GM12865 (cell line): ENCODE measurements at places on chromosomes 13 and 19.

DNA sequence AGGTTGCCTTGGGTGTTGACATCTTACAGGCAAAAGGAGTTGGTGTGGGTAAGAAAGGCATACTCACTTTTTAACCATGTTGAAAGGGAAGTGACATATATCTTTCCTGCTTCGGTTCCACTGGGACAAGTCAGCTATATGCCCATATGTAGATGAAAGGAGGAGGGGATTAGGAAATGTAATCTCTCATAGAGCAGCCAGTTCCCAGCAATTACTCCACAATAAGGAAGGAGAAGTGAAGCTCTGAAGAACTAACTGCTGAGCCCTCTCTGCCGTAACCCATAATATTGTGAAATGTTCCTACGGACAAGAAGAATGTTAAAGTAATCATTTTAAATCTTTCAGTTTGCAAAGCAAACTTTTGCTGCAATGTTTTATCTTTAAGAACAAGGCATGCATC, 82.2 kb downstream of the EDNRB start:
- no peak for DNase-seq

DNA sequence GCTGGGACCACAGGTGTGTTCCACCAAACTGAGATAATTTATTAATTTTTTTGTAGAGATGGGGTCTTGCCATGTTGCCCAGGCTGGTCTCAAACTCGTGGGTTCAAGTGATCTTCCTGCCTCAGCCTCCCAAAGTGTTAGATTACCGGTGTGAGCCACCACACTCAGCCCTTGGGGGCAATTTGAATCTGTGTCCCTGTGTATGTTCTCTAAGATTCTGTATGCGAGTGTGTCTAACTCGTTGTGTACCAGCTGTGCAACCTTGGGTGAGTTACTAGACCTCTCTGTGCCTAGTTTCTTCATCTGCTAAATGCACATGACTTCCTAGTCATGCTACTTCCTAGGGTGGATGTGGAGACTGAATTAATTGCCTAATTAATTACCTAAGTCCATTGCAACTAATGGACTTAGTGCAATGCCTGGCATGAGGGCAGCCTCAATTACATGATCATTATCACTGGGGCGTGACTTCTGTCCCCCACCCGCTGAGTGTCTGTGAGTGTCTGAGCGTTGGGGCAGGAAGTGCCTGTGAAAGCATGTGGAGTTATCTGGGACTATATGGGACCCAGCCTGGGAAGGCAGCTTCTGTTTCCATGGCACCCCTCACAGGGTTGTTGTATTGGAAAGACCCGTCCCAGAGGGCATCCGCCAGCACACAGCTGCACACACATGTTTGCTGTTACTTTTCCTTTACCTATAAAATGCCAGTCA, 1.8 kb upstream of the NCCRP1 start:
- DNase-seq = no peak

- DNase-seq = no peak
These were observed 7.8 kb downstream of the CEACAM4 start for GRCh38 chr19:41619018-41619556.

DNA sequence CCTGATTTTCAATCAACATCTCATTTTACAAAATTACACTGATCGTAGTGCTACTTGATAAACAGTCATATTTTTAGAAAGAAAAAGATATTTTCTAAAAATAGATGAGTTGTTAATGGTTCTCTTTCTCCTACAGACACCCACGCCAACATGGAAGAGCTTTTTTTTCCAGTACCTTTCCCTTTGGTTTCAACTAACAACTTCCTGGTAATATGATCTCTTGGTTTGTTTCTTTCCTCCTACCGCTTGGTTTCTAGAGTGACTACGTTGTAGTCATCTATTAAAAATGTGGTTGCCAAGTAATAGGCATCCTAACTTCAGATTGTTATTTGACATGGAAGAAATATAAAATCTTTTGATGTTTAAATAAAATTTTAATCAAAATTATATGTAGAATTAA, 189.0 kb downstream of the LACC1 start:
- no peak for DNase-seq

GRCh38 chr19:23384858-23385257, 10.4 kb downstream of the ZNF91 start:
- DNase-seq = no peak

DNA sequence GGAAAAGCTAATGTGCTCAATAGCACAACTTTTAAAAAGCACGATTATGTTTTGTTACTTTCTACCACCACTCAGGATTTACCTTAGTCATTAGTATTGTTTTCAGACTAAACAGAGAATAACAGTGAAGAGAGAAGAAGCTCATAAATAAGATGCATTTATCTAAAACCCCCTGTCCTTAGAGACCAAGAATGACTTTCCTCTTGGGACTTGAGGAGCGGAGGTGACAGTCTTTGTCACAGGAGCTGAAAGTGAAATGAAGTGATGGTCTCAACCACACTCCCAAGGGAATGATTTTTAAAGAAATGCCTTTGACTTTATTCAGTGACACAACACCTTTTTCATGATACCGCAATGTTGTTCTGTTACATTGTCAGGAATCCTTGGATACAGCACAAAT, 190.6 kb upstream of the NBEA start:
- peak; percentile 52 for DNase-seq

DNA sequence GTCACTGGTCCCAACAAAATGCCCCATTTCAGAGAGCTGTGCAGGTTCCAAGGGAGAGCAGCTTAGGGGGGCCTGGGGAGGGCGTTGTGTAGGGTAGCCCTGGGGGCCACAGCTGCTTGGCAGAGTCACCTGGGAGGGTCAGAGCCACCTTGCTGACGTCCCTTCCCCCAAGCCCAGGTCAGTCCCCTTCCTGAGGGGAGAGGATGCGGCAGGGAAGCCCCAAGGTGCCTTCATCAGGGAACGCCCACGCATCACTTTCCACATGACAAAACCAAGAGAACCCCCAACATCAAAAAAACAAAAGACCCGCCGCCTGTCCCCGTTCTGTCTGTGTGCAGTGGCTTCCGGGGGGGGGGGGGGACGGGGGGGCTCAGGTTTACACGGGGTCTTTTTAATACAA, 5.3 kb upstream of the UQCR11 start:
- no peak for DNase-seq
